ENCODE measurements at places on chromosomes 11 and 22.
A peak's percentile ranks its signal among the peaks of the same experiment; 100 is the strongest.

- no peak for DNase-seq
Observed at GRCh38 chr11:135043434-135043833, 631.4 kb upstream of the B3GAT1 start.

- DNase-seq: no peak
Observed at GRCh38 chr22:19181786-19182471, 3.4 kb upstream of the SLC25A1 start.

GRCh38 chr11:93655581-93656255 lies 5.8 kb upstream of the CEP295 start:
- DNase-seq: no peak

- DNase-seq: no peak
Observed at GRCh38 chr22:45996241-45997076, 19.5 kb upstream of the WNT7B start.

- no peak for DNase-seq
Observed at GRCh38 chr22:30837531-30837930, 131.0 kb downstream of the MORC2 start.

- no peak for DNase-seq
Observed at GRCh38 chr11:33387996-33388395, 130.8 kb downstream of the HIPK3 start.

DNA sequence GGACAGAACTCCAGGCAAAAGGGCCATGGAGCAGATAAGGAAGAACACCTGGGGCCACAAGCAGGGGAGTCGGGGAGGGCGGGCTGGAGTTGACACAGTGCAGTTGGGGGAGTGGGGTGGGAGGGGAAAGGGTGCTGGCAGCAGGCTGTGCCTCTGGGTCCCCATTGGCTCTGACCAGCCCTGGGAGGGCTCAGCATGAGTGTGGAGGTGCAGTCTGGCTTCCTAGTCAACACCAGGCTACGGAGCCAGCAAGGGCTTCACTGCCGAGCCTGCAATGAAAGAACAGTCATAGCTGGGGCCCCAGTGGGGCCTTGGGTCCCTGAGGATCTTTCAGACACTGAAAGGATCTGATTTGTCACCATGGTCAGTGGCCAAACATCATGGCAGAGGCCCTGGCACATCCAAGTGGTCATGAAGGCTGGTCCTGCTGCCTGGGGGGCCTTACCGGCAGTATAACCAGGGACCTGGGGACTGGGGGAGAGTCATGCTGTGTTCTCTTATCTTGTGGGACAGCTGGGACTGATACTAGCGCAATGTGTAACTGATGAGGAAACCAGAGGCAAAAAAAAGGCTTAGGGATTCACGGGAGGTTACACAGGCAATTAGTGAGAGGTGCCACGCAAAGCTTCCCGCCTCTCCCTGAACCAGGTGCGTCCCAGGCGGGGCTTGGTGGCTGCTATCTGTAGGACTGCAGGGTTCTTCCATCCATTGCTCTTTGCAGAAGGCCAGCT lies 11.6 kb downstream of the SLC37A2 start:
- no peak for DNase-seq

- peak; percentile 38 for DNase-seq
Observed at GRCh38 chr22:41482319-41482935, 13.5 kb downstream of the ACO2 start.

- no peak for DNase-seq
Observed at GRCh38 chr11:20274031-20274430, 89.5 kb upstream of the HTATIP2 start.

- DNase-seq: no peak
Observed at GRCh38 chr11:45772986-45773785, 31.8 kb upstream of the SLC35C1 start.

- no peak for DNase-seq
Observed at GRCh38 chr11:18927550-18928322, 11.5 kb downstream of the MRGPRX1 start.

GRCh38 chr11:119329320-119329719 lies 5.0 kb upstream of the RNF26 start:
- no peak for DNase-seq

DNA sequence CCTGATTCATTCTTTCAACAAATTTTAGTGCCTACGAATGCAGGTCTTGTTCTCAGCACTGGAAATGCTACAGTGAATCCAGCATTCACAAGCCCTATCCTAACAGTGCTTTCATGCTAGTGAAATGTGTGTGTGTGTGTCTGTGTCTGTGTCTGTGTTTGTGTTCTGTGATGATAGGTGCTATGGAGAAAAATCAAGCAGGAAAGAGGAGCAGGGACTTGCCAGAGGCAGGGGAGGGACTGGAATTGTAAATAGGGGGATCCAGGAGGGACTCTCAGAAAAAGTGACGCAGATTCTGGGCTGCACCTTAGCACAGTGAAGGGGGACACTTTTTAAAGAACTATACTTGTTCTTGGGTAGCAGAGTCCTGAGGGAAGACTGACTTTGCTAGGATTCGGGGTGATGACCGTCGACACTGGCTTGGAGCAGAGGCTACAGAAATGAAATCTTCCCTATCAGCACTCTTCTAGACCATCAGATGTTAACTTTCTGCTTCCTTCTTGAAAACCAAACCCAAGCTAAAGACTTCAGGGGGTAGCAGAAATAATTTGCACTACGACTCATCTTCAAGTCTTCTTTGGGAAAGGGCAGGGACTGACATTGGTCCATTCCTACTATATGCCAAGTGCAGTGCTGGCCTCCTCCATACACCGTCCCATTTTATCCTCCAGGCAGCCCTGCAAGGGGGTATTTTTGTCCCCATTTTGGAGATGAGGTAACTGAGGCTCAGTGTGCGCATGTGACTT lies 39.3 kb upstream of the PTPRJ start:
- DNase-seq: no peak

DNA sequence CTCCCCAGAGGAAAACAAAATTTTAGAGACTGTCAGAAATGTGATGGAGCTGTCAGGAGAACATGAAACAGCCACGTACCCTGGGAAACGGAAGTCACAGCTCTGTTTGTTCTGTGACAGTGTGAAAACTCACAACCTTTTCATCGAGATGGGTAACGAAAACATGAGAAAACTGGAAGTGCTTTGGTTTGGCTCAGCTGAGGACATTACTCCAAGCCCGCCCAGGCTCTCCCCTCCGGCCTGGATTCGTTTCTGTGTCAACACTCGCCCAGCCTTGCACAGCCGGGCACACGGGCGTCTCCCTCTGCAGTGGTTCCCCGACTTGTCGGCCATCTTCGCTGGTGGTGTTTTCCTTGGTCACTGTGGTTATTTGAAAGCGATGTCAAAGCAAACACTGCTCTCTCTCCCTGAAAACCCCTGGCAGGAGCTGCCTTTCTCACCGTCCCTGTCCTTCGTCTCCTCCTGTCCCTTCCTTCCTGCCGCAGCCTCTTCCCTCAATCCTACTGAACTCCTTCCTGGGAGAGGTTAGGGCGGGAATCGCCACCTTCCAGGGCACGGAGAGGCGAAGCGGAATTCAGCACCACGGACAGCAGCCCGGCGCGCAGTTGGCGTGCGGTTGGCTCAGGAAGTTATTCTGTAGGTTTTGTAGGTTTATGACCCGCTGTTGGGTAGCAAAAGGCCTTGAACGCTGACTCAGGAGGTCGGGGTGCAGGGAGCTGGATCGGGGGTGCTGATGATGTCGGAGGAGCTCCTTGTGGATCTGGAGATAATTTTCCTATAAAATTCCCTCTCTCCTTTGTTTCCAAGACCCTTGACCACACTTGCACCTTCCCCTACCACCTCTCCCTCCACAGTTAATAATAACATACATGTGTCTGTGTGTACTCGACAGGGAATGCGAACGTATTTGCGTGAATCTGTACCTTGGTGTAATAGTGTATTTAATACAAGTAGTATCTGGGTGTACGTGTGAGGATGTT lies 13.1 kb upstream of the RPS19BP1 start:
- no peak for DNase-seq

- no peak for DNase-seq
Observed at GRCh38 chr11:108092134-108092533, 29.2 kb upstream of the ACAT1 start.

- peak; percentile 73 for DNase-seq
Observed at GRCh38 chr22:43789452-43789851, 22.7 kb downstream of the EFCAB6 start.

GRCh38 chr11:44823868-44824267 lies 97.1 kb downstream of the TSPAN18 start:
- no peak for DNase-seq

GRCh38 chr22:19517919-19518611 lies 6.1 kb downstream of the CLDN5 start:
- DNase-seq: no peak

GRCh38 chr11:63915961-63916836 lies 765 bp downstream of the RCOR2 start:
- no peak for DNase-seq

GRCh38 chr22:46482056-46482675 lies 55.3 kb downstream of the CELSR1 start:
- DNase-seq: no peak

GRCh38 chr11:1375955-1376258 lies 13.8 kb upstream of the BRSK2 start:
- no peak for DNase-seq

DNA sequence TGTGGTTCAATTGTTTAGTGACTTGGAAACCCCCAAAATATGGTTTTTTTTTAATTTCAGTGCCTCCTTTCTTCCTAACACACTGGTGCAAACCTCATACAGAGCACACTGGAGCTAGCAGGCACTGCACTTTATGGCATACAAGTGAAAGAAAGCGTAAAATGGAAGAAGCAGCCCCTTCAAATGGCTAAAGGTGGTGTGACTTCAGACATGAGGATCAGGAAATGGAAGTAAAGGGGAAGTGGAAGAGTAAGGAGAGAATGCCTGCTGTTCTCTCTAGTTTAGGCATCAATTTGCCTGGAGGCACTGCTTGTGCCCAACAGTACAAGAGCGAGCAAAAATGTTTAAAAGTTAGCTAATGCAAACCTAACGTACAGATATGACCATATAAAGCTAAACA lies 5.7 kb downstream of the RSF1 start:
- no peak for DNase-seq

DNA sequence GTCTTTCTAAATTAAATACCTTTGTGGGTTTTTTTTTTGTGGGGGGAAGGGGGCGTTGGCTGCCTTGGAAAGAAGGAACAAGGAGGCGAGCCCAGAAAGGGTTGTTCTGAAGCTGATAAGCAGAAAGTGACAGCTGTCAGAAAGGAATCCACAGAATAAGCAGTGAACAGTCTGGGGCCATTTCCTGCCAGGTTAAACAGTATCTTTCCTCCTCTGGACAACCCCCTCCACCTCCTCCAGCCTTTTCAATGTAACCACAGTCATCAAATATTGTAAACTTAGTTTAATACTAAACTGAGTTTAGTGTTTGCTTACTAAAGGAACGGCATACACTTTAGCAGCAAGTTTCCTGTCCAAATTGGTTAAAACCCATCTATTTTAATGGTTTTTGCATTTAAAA lies 271.2 kb upstream of the SYN3 start:
- DNase-seq: no peak

- no peak for DNase-seq
Observed at GRCh38 chr11:9716275-9717039, 52.6 kb downstream of the SWAP70 start.

GRCh38 chr11:68983801-68984200 lies 3.0 kb upstream of the MRGPRD start:
- no peak for DNase-seq

GRCh38 chr11:85845124-85845631 lies 10.0 kb upstream of the CCDC83 start:
- DNase-seq: no peak

- no peak for DNase-seq
Observed at GRCh38 chr22:40951795-40952605, 822 bp downstream of the RBX1 start.

- no peak for DNase-seq
Observed at GRCh38 chr11:9852465-9852864, 188.6 kb downstream of the SWAP70 start.

DNA sequence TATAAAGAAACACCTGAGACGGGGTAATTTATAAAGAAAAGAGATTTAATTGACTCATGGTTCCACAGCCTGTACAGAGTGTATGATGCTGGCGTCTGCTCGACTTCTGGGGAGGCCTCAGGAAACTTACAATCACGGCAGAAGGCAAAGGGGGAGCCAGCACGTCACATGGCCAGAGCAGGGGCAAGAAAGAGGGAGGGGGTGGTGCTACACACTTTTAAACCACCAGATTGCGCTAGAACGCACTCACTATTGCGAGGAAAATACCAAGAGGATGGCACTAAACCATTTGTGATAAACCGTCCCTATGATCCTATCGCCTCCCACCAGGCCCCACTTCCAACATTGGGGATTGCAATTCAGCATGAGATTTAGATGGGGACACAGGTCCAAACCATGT lies 79.7 kb upstream of the CARD18 start:
- DNase-seq: no peak

- no peak for DNase-seq
Observed at GRCh38 chr22:49373289-49373666, 454.4 kb downstream of the BRD1 start.

- DNase-seq: no peak
Observed at GRCh38 chr22:17085277-17086181, 729 bp downstream of the IL17RA start.

- DNase-seq: no peak
Observed at GRCh38 chr11:20448834-20449233, 61.3 kb downstream of the PRMT3 start.
